ENCODE measurements at places on chromosomes 4 and X. TPM values are rescaled to one million over a fixed set of nuclear protein-coding genes. Genes with fewer than 3 reads are reported as not detected.

- no peak for DNase-seq
These were observed 6.2 kb upstream of the C4orf50 start for GRCh38 chr4:6024313-6024960.

The FHIP1A gene
- total RNA-seq = 0.39 TPM

The QRFPR gene
- total RNA-seq = not detected

The RASSF6 gene
- total RNA-seq = not detected

- DNase-seq = no peak
These were observed 192.7 kb downstream of the SPRY1 start for GRCh38 chr4:123589301-123589700.

The CSN1S1 gene
- total RNA-seq = not detected

The RHOXF2B gene
- not detected for total RNA-seq

- no peak for DNase-seq
These were observed 226.9 kb upstream of the HCCS start for GRCh38 chrX:10884246-10884645.

The PLP1 gene
- not detected for total RNA-seq

The CCSER1 gene
- 0.14 TPM for total RNA-seq

The GABRA4 gene
- total RNA-seq = not detected

The PROM1 gene
- 0.16 TPM for total RNA-seq

The KLF8 gene
- 4.9 TPM for total RNA-seq

GRCh38 chr4:168188754-168189153, 96.4 kb downstream of the ANXA10 start:
- no peak for DNase-seq

GRCh38 chr4:33959519-33959918, 2284.8 kb downstream of the ARAP2 start:
- no peak for DNase-seq

DNA sequence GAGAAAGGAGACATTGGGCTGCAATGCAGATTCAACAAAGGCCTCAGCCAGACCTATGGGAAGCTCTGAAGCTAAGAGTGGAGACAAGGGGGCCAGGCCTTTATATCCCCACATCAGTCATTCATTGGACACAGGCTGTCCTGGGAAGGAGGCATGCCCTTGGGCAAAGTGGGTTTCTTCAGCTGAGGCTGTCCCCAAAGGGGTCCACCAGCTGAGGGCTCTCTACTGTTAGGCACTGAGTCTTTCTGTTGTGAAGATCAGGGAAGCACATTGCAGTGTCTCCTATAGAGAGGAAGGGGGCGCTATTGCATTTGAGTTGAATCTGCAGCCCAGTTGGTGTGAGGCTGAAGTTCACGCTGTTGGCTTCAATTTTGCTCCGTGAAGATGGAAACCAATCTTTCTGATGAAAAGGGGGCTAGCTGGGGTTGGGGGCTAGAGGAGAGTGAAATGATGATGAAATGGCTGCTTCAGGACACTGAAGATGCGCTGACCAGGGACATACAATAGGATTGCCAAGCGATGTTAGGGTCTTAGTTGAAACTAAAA, 48.0 kb downstream of the SLC25A5 start:
- DNase-seq = peak; percentile 44

GRCh38 chr4:123867910-123868587, 471.5 kb downstream of the SPRY1 start:
- DNase-seq = no peak

GRCh38 chrX:27968878-27969277, 12.4 kb downstream of the DCAF8L1 start:
- DNase-seq = no peak

DNA sequence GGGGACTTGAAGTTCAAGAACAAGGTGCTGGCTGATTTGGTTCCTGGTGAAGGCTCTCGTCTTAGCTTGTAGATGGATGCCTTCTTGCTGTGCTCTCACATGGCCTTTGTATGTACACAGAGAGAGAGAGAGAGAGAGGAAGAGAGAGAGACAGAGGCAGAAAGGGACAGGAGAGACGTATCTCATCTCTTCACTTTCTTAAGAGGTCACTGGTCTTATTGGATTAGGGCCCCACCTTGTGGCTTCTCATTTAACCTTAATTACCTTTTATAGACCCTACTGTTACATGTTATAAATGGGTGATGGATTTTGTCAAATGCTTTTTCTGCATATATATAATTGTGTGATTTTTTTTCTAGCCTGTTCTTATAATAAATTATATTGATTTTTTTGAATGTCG, 1444.2 kb downstream of the ADGRL3 start:
- no peak for DNase-seq

DNA sequence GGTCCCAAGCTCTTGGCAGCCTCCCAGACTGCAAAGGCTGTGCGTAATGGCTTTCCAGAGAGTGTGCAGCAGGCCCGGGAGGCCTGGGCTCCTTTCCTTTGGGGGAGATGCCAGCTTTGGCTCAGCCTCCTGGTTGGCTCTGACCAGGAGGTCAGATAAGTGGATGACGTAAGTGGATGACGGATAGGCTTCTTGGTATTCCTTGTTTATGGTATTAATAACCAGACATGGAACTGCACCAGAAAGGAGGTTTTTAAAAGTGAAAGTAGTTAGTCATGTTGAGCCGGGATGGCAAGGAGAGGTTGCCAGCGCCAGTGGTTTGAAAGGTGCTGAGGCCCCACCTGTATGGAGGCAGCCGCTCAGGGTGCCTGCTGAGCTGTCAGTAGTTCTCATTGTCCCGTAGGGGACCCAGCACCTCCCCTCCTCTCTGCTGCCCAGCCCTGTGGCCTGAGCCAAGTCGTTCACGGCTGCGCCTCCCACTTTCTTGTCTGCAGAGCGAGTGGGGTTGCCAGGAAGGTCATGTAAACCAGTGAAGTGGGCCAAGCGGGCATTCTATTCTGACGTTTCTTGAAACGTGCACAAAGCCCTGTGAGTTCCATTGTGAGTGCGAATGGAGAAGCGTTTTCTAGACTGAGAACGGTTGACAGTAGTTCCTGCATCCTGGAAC, 28.7 kb upstream of the STOX2 start:
- no peak for DNase-seq

DNA sequence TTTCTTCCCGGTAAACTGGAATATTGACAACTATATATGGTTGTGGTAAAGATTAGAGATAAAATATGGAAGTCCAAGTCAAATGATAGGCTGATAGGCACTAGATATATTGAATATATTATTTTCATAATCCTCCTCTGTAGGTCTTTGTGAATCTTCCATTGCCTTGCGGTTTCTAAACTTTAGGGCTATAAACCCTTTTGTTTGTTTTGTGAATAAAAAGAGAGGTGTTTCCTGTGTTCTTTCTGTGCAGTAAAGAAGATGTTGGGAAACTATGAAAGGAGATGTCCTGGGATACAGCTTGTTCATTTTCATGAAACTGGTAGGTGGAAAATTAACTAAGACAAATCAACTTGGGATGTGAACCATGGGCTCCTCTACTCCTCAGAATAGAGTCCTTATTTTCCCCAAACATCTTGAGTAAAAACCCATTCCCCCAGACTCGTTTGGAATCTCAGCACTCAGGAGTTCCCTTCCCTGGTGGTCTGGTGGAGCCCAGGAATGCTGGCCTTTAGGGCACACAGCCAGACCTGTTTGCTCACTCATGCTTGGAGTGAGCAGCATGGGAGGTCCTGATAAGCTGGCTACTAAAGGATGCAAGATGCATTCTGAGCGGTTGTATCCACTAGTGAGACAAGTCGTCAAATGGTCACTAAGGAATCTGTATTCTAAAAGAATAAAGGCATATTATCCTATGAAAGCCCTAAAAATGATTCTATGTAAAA, 22.2 kb downstream of the PRDM8 start:
- no peak for DNase-seq

The NWD2 gene
- total RNA-seq = not detected

DNA sequence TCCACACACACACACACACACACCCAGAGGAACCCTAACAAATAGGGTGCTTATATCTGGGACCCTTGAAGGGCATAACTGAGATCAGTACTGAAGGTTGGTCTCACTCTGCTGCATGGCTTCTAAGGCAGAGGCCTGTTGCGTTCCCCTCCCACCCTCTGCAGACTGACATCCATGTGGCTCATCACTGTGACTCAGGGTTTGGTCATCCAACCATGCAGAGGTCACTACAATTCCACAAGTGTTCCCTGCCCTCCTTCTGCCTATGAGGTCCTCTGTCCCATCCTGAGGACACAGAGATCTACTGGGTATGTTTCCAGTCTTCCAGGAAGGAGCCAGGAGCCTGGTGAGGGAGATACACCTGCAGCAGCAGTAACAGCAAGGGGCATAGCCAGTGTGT, 55.8 kb downstream of the XAGE2 start:
- DNase-seq = no peak

GRCh38 chrX:112148397-112148796, 65.8 kb upstream of the TRPC5 start:
- no peak for DNase-seq

GRCh38 chrX:129556806-129557315, 16.8 kb downstream of the OCRL start:
- DNase-seq = no peak

DNA sequence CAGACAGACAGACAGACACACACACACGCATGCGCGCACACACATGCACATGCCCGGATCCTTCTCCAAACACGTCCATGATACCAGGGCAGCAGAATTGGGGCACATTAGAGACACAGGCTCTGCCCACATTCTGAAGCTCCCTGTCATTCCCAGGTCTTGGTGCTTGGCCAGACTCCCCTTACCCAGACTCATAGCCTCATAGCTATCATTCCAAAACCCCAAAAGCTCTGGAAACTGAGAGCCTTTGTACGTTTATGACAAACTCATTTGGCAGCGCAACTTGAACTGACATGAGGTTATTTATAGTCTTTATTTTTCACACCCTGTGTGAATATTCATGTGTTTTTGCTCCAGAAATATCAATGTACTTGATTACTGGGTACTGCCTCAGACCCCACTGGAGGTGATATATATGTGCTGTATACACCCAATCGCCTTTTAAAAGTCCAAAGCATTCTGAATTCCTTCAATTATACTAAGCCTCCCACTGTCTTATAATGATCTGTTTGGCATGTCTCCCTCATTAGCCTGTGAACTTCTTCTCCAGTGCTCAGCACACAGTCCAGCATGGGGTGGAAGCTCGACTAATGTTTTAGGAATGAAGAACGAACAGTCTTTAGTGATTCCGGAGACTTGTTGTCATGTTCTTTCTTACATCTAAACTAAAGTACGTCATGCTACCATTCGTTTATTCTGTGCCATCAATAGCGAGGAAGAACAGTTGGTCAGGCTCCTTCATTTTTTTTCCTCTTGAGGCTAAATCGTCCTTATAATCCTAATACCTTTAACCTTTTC, 45.0 kb downstream of the RTL9 start:
- no peak for DNase-seq

- no peak for DNase-seq
These were observed 9.0 kb downstream of the ATP10D start for GRCh38 chr4:47494124-47494430.

GRCh38 chr4:104868958-104869357, 277.7 kb upstream of the TET2 start:
- DNase-seq = no peak

The MXRA5 gene
- total RNA-seq = not detected
